Fibroblast of skin of scalp (primary cell): ENCODE measurements at places on chromosomes 3 and 15.

GRCh38 chr15:95604634-95605036, 725.9 kb upstream of the NR2F2 start:
- DNase-seq, result peak; percentile 96

DNA sequence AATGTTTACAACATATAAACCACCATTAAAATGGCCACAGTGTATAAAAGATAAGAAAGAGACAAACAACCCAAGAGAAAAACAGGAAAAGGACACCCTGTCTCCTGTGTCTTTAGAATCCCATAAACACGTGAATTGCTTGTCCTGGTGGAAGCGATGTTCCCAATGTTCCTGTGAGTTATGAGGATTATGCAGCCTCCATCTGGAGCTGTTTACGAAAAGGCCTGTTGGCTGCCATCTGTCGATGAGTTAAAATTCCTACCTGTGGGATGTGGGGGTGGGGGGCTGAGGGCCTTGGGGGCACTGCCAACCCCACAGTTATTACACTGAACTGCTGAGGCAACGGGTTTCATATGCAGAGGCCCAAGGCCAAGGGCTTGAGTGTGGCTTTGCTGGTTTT, 13.6 kb downstream of the NISCH start:
- DNase-seq, result no peak

- DNase-seq, result peak; percentile 68
Measured at GRCh38 chr3:160697637-160698380, 20.8 kb downstream of the ARL14 start.

DNA sequence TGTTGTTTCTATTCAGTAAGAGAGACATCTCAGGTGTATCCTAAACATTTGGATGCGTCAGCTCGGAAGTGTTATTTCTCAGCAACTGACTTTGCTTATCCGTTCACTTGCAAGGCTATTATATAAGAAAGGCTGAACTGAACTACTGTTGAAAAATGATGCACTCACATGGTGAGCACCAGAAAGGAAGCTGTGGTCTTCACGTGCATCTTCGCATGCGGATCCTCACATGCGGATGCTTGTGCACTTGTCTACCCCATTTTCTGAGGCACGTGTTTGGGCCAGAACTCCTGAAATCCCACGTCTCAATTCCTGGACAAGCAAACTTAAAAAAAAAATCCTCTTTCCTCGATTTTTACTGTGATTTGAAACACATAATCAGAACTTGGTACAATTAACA, 63.2 kb downstream of the PDZRN3 start:
- DNase-seq, result no peak

GRCh38 chr3:63860776-63861175, 2.8 kb downstream of the THOC7 start:
- DNase-seq, result no peak

- DNase-seq, result peak; percentile 17
Measured at GRCh38 chr3:49790626-49791411, 4.5 kb upstream of the IP6K1 start.

DNA sequence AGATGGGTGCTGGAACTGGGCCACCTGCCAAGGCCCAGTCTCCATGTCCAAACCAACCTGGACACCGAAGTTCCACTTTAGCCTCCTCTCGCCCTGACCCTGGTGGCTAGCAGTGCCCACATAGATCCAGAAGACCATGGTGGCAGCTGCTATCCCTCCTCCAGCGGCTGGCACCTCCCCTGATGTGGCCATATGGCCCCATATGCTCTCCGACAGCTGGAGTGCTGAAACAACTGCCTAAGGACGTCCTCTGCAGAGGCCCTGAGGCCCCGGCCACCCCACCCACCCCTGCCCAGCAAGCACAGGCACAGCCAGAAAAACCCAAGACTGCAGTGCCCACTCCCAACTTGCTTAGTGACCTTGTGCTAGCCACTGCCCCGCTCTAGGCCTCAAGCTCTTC, 182.3 kb upstream of the LINGO1 start:
- DNase-seq, result no peak

- DNase-seq, result no peak
Measured at GRCh38 chr15:81268881-81269601, 54.9 kb downstream of the STARD5 start.
